ENCODE measurements at places on chromosomes 16 and 17.

GRCh38 chr17:8120520-8121406 is 2.4 kb upstream of the ALOXE3 start:
- H3K4me1 ChIP-seq: peaks cover 71% of the 10 kb centered on the region
- no peak overlapping the region for H3K27ac ChIP-seq
- DNase-seq: no peak
- peaks cover 33% of the 10 kb centered on the region for H3K27me3 ChIP-seq
- peak overlapping the region; percentile 93 for H3K4me3 ChIP-seq
- H3K36me3 ChIP-seq: no peaks in the 10 kb centered on the region

DNA sequence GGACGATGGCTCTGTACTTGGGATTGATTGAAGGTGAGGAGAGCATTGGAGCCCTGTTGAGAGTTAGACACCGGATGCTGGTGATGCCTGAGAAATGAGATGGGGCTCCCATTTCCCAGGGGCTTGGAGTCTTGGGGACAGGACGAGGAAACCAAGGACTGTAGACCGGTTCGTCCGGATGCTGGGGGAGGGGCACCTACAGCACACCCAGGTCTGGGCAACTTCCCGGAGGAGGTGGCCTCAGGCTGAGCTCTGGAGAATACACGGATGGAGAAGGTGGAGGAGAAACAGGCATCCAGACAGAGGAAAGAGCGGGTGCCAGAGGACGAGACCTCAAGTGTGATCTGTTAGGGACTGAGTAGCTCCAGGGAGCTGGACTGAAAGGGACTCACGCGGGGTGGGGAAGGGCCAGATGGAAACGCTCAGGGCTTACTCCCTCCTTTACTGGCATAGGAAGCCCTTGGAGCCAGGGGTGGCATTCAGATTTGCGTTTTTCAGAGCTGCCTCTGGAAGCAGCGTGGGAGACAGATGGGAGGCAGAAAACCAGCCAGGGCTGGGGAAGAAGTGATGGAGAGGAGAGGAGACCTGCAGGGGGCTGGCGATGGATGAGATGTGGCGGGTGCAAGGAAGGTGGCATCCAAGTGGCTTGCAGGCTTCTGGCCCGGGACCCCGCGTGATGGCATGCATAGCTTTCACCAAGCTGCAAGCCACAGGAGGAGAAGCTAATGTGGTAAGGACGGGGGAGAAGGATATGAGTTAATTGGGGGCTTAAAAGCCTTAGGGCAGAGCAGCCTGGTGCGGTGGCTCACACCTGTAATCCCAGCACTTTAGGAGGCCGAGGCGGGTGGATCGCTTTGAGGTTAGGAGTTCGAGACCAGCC is 8.3 kb downstream of the C1QTNF1 start:
- peaks cover 5% of the 10 kb centered on the region for H3K27me3 ChIP-seq
- DNase-seq: no peak
- no peak overlapping the region for H3K27ac ChIP-seq
- H3K36me3 ChIP-seq: no peaks in the 10 kb centered on the region

- H3K27me3 ChIP-seq: no peaks in the 10 kb centered on the region
- DNase-seq: peak; percentile 39
- H3K4me1 ChIP-seq: peaks cover 18% of the 10 kb centered on the region
- no peaks in the 10 kb centered on the region for H3K36me3 ChIP-seq
Observed at GRCh38 chr16:56547120-56547948, 17.5 kb upstream of the MT4 start.

DNA sequence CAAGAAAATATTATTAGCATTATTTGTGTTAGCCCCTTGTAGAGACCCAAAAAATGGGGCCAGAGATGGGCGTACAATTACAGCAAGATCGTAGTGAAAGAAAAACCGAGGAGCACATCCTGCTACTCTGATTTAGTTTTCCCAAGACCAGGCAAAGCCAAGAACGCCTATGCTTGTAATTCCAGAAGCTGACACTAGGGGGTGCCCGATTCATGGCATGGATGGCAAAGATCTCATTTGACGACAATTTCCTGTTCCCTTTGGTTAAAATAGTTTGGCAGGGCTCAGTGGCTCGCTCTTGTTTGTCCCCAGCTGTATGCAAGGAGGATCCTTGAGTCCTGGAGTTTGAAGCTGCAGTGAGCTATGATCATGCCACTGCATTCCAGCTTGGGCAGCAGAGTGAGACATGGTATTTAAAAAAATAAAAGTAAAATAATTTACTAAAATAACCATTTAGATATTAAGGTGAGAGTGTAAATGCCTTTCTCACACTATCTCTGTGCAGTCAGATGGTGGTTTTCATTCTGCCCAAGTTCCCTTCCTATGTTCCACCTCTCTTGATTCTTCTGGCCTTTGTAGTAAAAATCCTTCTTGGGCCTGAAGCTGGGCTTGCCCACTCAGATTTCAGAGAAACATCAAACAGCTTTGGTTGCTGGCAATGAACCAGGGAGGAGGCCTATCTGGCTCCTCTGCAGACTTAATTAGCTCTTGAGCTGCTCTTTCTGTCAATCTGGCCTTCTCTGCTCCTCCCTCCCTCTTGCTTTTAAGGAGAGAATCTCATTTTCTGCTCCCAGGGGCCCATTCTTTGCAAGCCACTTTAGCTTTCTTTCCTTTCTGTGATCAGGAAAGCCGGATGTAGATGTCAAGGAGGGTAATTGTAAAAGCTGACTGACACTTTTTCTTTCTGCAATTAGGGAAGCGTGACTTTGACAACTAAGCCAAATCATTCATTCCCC is 31.2 kb downstream of the TMEM238L start:
- H3K27me3 ChIP-seq: no peaks in the 10 kb centered on the region
- peak; percentile 49 for DNase-seq
- H3K4me1 ChIP-seq: no peaks in the 10 kb centered on the region
- no peak overlapping the region for H3K27ac ChIP-seq

- no peaks in the 10 kb centered on the region for H3K27me3 ChIP-seq
- peak; percentile 50 for DNase-seq
- H3K4me1 ChIP-seq: peaks cover 25% of the 10 kb centered on the region
- no peak within 1 kb of the TSS for H3K27ac ChIP-seq
- peak within 1 kb of the TSS; percentile 64 for H3K4me3 ChIP-seq
- no peaks in the 10 kb centered on the region for H3K36me3 ChIP-seq
Observed at GRCh38 chr16:57091975-57092785, at the start of gene CPNE2. Gene CPNE2 (plus strand): TSS chr16:57092583. CDS start chr16:57110743, 18,160 bp downstream.

DNA sequence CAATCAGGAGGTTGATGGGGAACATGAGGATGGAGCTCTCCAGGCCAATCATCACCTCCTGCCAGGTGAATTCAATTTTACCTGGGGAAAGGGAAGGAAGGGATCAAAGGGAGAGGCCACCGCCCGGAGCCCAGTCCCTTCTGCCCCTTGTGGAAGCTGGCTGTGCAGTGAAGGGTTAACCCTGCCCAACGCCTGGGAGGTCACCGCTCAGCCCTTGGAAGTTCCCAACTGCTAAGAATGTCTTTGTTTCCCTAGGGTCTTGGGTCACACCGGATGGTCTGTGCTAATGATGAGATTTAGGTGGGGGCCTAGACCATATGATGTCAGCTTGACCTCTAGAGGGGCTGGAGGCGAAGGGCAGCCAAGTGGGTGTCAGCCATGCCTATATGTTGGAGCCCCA is 52.1 kb upstream of the GCSH start:
- H3K4me3 ChIP-seq: no peak overlapping the region
- H3K36me3 ChIP-seq: no peaks in the 10 kb centered on the region
- H3K27me3 ChIP-seq: no peaks in the 10 kb centered on the region
- no peak for DNase-seq
- no peaks in the 10 kb centered on the region for H3K4me1 ChIP-seq
